ENCODE measurements at places on chromosomes 11 and 22.

DNA sequence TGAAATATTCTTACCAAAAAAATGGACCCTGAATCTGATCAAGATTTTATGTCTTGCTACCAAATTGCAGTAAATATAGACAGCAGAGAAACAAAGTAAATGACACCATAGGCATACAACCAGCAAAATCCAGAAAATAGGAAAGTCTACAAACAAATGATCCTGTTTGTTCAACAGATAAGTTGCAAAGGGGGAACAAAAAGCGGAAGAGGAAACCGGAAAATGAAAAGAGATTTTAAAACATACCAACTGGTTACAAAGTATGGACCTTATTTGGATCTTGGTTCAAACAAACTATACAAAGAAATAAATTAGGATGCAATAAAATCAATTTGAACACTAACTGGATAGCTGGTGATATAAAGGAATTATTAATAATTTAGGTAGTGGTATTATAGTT, 92.0 kb downstream of the TMPRSS5 start:
- no peak for DNase-seq

- DNase-seq: no peak
Observed at GRCh38 chr11:102553835-102554282, 23.3 kb upstream of the MMP7 start.

- DNase-seq: no peak
Observed at GRCh38 chr22:48669986-48670716, 1157.5 kb downstream of the BRD1 start.

DNA sequence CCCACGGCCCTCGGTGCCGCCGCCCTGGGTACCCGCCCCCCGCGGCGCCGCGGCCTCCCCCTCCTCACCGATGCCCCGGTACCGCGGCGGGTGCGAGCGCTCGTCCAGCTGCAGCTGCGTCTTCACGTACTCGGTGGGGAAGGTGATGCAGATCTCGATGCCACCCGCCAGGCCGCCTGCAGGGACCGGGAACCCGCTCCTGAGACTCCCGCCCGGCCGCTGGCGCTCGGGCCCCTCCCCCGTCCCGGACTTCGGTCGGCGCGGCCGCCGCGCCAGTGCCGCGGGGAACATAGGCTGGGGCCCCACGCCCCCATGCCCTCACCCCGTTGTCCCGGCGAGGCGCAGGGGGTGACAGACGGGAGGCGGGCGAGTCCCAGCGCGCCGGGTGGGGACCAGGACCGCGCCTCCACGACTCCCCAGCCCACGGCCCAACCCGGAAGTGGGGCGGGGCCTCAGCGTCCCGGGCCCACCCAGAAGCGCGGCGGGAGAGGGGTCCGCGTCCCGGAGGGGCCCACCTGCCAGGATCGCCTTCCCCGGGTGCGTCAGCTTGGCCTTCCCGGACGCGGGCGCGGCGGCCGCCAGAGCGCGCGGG, 375 bp downstream of the SLC25A1 start:
- no peak for DNase-seq

DNA sequence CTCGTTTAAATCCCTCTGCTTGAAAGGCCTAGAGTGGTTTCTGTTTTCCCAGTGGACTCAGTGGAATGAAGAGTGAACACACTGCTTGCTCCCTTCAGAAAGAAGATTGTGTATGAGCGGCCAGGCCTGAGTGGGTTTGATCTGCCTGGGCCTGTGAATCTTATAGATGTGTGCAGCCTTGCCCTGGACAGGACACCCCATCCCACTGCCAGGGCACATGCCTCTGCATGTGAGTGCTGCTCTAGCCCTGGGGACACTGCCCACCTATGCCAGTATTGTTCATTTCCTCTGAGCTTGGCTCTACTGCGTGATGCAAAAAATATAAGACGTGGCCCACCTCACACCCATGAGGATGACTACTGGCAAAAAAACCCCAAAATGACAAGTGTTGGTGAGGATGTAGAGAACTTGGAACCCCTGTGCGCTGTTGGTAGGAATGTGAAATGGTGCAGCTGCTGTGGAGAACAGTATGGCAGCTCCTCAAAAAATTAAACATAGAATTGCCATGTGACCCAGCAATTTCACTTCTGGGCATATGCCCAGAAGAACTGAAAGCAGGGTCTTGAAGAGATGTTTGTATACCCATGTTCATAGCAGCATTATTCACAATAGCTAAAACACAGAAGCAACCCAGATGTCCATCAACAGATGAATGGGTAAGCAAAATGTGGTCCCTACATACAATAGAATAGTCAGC, 27.3 kb upstream of the NECTIN1 start:
- DNase-seq: no peak

- no peak for DNase-seq
Observed at GRCh38 chr11:94721565-94722292, 46.4 kb upstream of the AMOTL1 start.

- no peak for DNase-seq
Observed at GRCh38 chr22:37556710-37557109, 3.6 kb upstream of the CDC42EP1 start.

- DNase-seq: no peak
Observed at GRCh38 chr11:17132654-17133053, 55.2 kb upstream of the RPS13 start.

DNA sequence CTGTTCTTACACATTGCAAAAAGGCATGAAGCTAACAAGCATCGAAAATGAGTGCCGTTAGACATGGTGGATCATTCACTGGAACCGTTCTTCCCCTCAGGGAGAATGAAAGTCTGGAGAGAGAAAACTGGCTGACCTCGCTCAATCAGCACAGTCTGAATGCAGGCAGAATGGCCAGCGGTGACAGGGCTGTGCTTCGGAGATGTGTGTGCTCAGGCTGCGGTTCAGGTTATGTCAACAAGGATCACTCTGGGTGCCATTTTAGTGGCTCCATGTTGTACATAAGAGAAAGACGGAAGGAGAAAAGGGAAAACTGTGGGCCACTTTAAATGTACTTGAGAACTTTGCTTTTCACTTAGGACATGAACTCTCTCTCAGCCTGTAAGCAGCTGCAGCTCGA, 749.8 kb upstream of the ARHGAP42 start:
- DNase-seq: no peak

- DNase-seq: no peak
Observed at GRCh38 chr22:47835726-47836125, 1073.3 kb downstream of the TBC1D22A start.

GRCh38 chr11:16895306-16895705, 118.9 kb downstream of the PLEKHA7 start:
- no peak for DNase-seq
